LHCN-M2 (cell line): ENCODE measurements at places on chromosomes 13 and 19. TPM values are rescaled to one million over a fixed set of nuclear protein-coding genes. Genes with fewer than 3 reads are reported as not detected.

GRCh38 chr13:97212601-97213040 lies 9.5 kb upstream of the MBNL2 start:
- peak; percentile 61 for DNase-seq

DNA sequence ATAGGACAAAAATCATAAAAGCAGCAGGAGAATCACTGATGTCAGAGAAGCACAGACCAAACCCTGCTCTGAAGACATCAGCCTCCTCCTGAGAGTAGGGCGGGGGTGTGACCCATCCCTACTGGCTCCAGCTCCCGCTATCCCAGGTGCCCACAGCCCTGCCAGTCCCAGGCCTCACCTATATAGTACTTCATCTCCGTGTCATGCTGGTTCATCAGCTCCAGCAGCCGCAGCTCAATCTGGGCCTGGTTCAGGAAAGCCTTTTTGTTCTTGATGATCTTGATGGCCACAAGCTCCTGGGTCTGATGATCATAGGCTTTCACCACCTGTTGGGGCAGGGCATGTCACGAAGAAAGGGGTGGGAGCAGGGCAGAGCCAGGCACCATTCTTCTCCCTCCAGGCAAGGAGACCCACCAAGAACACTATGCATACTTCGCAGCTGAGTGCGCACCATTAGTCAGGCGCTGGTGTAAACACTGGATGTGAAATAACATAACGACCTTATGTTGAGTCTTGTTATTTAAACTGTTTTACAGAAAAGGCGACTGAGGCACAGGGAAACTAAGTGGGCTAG lies 4.2 kb downstream of the DYRK1B start:
- DNase-seq = no peak

GRCh38 chr19:33260628-33261418 lies 35.2 kb upstream of the SLC7A10 start:
- no peak for DNase-seq

The SIGLEC14 gene
- total RNA-seq = not detected in 2 replicates

- DNase-seq = no peak
Observed at GRCh38 chr19:16207063-16207462, 9.4 kb downstream of the AP1M1 start.

- DNase-seq = no peak
Observed at GRCh38 chr19:8481201-8481600, 21.2 kb downstream of the PRAM1 start.

GRCh38 chr19:50959731-50960500 lies 7.1 kb upstream of the KLK5 start:
- peak; percentile 6 for DNase-seq

- DNase-seq = peak; percentile 25
Observed at GRCh38 chr19:58434217-58434616, 5.7 kb downstream of the ZNF132 start.

DNA sequence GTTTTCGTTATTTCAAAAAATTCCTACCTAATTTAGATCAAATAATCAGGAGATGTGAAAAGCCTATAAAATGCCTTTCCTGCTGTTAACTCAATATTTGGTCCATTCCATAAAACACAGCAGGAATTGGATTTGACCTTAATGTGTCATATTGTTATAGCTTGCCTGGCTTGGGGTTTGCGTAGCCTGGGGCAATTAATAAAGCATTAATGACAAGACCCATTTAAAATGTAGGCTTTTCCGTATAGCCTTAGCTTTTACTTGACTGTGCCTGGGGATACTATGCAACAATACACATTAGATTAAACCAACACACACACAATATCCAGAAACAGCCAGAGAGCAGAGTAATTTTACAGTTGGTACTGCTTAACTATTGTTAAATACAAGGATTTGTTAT lies 117.2 kb upstream of the MAB21L1 start:
- no peak for DNase-seq

The ZIC5 gene
- not detected in 2 replicates for total RNA-seq

- DNase-seq = peak; percentile 12
Observed at GRCh38 chr19:57615346-57615745, 1.3 kb downstream of the ZNF134 start.

- DNase-seq = no peak
Observed at GRCh38 chr13:32113532-32113931, 82.0 kb downstream of the FRY start.

GRCh38 chr19:46513461-46514236 lies 18.0 kb upstream of the PNMA8B start:
- DNase-seq = peak; percentile 62

- DNase-seq = peak; percentile 33
Observed at GRCh38 chr13:23391752-23392151, 41.8 kb downstream of the SACS start.

GRCh38 chr19:29520390-29520789 lies 5.4 kb upstream of the VSTM2B start:
- DNase-seq = no peak

GRCh38 chr13:75723901-75724300 lies 87.8 kb downstream of the LMO7 start:
- DNase-seq = no peak

- DNase-seq = no peak
Observed at GRCh38 chr19:35291916-35292315, at the start of gene MAG. Gene MAG, plus strand, starts transcription at chr19:35292161. Its CDS starts 3,248 bp downstream, at chr19:35295409.

DNA sequence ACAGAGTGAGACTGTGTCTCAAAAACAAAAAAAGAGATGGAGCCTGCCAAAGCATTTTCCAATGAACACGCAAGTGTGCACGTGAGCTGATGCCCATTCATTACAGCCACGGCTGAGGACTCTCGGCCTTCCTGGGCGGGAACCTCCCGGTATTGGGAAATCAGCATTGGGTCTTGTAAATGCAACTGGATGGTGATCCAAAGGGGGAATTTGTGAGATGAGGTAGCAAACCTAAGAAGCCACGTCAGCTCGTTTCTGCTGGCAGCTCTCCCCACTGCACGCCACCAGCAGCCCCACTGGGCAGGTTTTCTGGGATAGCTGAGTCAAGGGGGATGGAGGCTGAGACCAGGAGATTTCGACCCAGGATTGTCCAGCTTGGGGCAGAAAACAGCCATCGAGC lies 11.5 kb downstream of the C13orf46 start:
- no peak for DNase-seq

DNA sequence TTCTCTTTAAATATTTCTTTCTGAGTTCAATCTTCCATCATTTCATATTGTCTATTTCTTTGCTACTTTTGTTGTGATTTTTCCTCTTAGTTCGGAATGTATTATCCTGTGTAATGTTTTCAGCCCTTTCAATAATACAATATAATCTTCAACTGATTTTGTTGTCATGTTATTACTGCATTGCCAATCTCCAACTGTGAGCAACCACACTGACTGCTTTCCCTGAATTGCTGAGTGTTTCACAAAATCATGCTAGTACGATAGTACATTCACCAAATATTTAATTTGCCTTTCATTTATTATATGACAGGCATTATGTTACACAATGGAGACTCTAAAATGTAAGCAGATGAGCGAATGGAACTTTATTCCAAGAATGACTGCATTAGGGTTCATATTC lies 744.3 kb upstream of the ATXN8OS start:
- no peak for DNase-seq
